ENCODE measurements at places on chromosomes 6 and 20.

DNA sequence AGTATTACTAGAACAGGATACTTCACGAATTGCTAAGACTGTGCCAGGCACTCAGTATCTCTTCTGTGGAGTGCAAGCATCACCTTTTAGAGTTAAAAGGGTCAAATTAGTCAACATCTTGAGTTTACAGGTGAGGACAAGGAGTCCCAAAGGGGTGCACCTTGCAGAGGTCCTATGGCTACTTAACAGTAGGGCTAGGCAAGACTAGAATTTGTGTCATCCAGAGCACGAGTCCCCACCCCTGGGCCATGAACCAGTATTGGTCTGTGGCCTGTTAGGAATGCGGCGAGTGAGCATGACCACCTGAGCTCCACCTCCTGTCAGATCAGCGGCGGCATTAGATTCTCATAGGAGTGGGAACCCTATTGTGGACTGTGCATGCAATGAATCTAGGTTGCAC is 10.5 kb upstream of the DSTN start:
- no peak for DNase-seq

DNA sequence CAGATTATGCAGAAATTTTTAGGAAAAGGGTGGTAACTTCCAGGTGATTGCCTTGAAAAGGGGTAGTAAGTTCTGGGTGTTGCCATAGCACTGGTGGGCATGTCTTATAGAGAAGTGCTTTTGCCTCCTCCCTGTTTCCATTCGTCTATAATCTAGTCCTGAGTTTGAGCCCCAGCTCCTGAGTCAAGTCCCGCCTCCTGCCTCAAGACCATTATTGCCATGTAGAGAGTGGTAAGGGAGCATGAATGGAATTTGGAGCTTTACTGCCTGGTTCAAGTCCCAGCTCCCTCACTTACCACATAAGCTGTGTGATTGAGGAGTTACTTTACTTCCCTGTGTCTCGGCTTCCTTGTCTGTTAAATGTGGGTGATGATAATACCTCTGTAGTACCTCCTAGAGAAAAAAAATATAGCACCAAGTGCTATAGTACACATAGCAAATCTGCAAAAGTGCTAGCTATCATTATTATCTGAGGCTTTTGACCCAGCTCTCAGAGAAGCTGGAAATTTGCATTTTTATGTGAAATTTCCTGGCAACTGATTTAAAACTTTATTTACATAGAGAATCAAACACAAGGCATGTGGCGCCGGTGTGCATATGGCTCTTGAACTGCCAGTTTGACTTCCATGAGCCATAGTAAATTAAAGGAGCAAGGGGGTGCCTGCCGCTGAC is 36.0 kb downstream of the TGM6 start:
- no peak for DNase-seq

DNA sequence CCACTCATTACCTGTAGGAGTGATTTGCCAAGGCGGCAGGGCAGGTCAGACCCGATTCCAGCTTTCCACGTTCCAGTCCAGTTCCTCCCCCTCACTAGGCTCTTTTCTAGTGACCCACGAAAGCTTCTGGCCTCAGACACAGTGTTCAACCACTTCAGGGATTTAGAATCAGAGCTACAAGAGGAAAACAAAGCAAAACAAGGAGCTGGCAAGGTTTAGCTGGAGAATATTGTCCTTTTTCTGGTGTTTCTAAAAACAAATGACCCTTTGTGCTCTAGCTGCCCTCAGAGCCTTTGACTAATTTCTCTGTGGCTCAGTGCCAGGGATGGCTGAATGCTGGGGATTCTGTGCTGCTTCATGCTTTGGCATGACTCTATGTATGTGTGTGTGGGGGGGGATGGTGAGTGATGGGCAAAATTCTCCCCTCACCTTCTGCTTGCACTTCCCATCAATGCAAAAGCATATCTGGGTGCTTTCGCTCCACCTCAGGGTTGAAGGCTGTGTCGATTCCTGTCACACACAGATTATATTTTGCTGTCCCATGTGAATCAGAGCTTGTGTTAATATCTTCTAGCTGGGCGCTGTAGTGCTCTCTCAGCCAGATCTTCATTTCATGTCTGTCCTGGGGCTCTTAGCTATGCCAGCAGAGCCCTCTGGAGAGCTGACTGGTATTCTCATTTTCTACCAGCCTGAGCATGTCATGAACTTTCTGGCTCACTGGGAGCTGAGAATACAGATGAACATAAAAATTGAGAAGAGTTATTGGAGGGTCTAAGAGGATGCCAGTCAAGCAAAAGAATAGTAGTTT is 19.3 kb upstream of the NEDD9 start:
- no peak for DNase-seq

DNA sequence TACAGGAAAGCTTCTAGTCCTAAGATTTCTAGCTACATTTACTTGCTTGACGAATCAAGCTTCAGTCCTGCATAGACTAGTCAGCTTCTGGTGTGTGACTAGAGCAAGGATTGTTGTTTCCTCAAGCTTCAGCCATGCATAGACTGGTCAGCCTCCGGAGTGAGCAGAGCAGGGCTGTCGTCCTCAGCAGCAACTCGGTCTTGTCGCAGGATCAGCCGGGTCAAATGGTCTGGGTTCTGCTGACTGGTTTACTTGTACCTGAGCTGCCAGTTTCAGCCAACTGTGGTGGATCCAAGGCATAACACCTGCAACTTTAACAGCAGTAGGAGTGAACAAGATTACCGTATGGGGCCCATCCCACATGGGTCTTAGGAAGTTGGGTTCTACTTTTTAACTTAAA is 10.8 kb upstream of the GMPR start:
- DNase-seq, result no peak

DNA sequence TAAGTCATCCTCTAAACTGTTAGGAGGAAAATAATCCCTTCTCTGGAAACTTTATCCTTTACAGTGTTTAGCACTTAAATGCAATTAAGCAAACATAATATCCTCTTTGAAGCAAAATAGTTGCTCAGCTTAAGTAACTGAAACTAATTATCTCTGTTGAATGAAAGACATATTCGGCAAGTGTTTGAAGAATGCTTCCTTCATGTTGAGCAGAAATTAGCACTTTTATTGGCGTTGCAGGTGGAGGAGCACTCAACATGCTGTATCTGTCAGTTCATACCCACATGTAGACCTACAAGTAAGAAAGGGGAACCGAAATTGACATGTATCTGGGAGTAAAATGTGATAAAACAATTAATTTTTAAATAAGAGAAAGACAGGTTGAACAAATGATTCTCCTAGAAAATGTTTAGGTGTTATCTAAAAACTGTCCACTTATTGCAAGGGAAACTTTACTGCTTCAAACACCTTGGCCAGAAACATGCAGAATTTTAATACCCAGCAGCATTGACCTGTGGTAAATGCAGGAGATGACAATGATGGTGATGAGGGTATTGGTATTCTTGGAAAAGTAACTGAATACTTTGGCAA is 987.0 kb upstream of the MAP3K7 start:
- no peak for DNase-seq

DNA sequence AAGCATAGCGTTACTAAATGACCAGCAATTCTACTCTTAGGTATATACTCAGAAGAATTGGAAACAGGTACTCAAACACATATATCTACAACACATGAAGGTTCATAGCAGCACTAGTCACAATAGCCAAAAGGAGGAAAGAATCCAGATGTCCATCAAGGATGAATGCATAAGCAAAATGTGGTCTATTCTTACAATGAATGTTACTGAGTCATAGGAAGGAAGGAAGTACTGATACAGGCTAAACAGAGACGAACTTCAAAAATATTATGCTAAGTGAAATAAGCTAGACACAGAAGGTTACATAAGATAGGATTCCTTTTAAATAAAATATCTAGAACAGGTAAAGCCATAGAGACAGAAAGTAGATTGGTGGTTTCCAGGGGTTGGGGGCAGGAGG is 93.5 kb downstream of the MAP3K7 start:
- DNase-seq, result no peak

- DNase-seq, result no peak
Measured at GRCh38 chr6:52046456-52046855, 41.0 kb downstream of the PKHD1 start.

DNA sequence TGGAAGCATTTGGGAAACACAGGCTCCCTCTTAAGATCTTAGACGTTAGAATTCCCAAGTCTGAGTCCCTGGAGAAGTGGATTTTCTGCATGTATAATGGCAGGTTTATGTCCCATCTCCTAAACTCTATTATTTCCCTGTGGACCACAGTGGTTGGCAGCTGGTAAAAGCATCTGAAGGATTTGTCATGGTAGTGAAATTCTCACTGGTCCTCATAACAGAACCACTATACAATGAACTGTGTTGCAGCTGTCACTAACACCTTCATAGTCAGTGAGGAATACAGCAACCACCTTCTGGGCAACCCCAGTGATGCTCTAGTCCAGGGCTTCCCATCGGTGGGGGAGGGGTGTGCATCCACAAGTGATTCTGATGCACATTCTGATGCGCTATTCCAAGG is 396.9 kb downstream of the ZFAND3 start:
- no peak for DNase-seq

- DNase-seq, result no peak
Measured at GRCh38 chr20:8505476-8506200, 373.6 kb downstream of the PLCB1 start.

DNA sequence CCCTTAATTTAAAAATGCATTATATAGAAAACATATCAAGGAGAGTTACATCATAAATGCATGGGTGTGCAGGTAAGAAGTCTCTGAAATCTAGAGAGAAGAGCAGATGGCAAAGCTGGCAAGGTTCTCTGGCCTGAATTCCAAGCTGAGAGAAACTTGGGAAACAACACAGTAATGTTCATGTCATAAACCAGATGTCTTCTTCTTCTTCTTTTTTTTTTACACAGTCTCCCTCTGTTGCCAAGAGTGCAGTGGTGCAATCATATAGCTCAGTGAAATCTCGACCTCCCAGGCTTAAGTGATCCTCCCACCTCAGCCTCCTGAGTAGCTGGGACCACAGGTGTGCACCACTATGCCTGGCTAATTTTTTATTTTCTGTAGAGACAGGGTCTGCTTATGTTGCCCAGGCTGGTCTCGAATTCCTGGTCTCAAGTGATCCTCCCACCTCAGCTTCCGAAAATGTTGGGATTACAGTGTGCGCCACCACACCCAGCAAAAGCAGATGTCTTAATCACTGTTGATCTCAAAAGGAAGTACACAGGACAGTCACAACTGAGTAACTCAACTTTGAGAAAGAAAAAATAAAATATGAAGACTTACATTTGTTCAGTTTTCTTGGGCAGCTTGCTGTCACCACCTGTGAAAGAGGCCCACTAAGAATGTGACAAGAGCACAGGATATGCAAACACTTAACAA is 77.3 kb downstream of the DNAAF9 start:
- DNase-seq, result no peak

- no peak for DNase-seq
Measured at GRCh38 chr20:2140561-2140960, 38.9 kb downstream of the STK35 start.

DNA sequence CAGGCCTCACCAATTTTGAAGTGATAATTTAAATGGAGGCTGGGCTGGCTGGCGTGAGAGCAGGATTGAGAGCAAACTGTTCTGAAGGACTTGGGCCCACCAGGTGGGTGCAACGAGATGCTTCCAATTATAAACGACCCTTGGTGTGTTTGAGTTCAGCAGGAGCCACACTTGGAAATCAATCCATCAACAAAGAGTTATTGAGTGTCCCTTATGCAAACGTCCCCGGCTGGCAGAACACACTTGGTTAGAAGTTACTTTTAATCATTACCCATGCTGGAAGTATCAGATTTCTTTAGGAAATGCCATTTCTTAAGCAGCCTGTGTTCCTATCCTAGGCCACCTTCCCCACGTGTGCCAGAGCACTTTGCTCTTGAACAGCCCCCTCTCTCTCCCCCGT is 37.8 kb upstream of the ZNF831 start:
- no peak for DNase-seq

DNA sequence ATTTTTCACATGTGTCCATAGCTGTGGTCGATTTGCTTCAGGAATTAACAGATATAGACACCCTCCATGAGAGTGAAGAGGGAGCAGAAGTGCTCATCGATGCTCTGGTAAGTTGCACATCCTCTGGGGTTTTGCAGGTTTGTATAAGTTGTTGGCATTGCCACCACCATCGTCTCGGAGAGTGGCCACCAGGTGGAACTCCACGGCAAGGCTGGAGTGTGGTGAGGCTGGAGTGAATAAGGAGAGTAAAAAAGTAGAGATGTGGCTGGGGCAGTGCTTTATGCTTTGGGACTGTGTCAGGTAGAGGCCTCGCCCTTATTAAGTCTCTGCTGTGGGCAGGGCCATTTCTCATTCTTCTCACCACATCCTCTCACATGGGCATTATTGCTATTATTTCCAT is 63.7 kb downstream of the CTNNBL1 start:
- DNase-seq, result no peak

DNA sequence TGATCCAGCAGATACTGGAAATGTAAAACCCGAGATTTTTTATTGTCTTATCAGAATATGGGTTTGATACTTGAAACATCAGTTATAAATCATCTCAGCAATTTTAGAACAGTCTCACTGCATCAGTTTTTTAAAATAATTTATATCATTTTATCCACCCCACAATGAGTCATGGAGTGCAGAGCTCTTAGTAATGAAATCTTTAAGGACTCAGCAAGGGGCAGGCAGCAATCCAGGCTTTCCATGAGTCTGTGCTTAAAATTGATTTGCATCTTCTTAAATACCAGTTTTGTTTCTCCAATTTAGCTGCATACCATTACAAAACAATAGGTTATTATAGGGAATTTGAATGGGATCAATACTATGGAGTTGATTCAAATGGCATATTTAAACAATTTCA is 832.3 kb downstream of the C6orf118 start:
- no peak for DNase-seq

- DNase-seq, result no peak
Measured at GRCh38 chr6:19337101-19337500, 500.1 kb upstream of the ID4 start.

DNA sequence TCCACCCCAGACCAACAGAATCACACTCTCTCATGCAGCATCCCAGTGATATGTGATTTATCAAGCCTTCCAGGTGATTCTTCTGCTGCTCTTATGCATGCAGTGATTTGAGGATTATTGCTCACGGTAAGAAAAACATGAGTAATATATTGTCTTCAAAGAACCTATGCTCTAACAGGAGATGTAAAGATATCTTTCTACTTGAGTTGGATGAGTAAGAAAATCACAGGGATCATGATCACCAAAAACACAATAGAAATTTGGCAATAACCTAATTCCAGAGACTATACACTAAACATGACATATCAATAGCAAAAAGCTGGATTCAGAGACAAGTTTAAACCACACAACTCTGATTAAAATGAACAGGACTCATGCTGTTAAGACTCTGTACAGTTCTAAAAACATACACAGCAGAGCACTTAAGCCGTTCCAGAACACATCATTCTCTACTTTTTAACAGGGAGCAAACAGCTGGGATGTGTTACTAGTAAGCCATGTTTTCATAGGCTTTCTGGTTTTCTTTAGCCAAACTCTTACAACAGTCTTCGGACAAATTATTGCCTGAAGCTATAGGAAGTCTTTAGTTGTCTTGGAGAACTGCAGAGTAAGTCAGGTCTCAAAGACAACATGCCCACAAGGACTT is 568.6 kb downstream of the HAO1 start:
- no peak for DNase-seq

DNA sequence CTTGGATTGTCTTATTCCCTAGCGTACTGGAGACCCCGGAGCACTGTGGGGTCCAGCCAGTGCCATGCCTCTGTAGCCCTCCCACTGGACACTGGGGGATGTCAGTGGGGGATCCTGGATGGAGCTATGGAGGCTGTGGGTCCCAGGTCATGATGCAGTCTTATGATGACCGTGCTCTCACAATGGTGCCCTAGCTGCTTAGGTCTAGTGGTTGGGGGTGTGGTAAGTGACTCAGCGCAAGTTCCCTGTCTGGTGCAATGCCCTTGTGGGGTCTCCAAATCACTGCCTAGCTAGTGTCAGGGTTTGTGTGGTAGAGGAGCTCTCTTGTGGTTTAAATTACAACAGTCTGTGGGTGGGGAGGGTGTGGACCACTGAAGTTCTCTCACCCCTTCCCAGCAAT is 135.4 kb downstream of the CDC5L start:
- DNase-seq, result no peak
